ENCODE measurements at places on chromosomes 3 and 15. TPM values are rescaled to one million over a fixed set of nuclear protein-coding genes. Genes with fewer than 3 reads are reported as not detected.

MELTF gene
- 2.7 TPM for polyA plus RNA-seq

TMEM207 gene
- 19.7 TPM for polyA plus RNA-seq

SELENOT gene
- 129 TPM for polyA plus RNA-seq

C3orf49 gene
- polyA plus RNA-seq = 0.68 TPM

LHFPL4 gene
- polyA plus RNA-seq = 0.03 TPM

GCSAM gene
- 1.3 TPM for polyA plus RNA-seq

VWA5B2 gene
- 1.8 TPM for polyA plus RNA-seq

ARHGAP31 gene
- polyA plus RNA-seq = 14.2 TPM

RLBP1 gene
- not detected for polyA plus RNA-seq

GABRB3 gene
- polyA plus RNA-seq = 7.8 TPM

FBXW12 gene
- polyA plus RNA-seq = 0.65 TPM

MORC1 gene
- polyA plus RNA-seq = 0.57 TPM

METTL6 gene
- 27.8 TPM for polyA plus RNA-seq

PAK2 gene
- 82.6 TPM for polyA plus RNA-seq

HTR3E gene
- not detected for polyA plus RNA-seq

SYNPR gene
- polyA plus RNA-seq = 0.11 TPM
